Stimulated activated naive CD4-positive, alpha-beta T cell treated with Interleukin-2 at 50 U/mL for 16 hours (primary cell): ENCODE measurements at places on chromosomes 11 and 22.

- DNase-seq, result no peak
Observed at GRCh38 chr22:43344520-43344787, 1.3 kb upstream of the SCUBE1 start.

DNA sequence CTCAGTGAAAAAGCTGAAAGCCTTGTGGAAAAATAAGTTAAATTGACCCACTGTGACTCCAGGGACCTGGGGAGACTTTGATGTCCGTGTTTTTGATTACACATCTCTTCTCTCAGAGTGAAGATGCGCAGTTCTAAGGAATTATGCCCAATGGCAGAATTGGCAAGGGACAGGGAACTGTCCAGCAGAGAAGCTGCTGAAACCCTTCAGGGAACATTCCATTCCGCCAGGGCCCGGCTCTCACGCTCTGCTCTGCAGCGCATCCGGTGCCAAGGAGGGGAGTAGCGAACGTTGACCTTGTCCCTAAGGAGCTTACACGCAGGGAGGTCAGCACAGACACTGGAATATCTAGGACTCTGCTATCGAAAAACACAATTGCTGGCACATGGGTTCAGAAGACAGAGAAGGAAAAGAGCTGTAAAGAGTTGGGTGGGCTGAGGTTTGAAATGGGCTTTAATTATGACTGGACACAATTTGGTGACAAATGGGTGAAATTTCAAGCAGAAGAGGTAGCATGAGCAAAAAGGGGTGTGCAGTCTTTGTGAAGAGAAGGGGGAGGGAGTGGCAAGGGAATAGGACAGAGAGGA lies 64.5 kb upstream of the B3GAT1 start:
- no peak for DNase-seq

DNA sequence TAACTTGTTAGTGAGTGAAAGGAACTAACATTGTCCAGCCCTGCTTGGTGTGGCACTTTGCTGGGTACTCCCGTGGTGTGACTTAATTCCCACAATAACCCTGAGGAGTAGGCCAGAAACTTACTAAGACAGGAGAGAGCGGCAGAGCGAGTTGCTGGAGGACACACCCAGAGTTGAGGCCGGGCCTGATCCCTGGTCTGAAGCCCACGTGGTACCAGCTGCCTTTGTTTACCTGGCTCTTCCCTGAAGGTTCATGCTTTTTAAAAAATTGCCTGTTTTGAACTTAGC lies 594 bp downstream of the MPST start:
- DNase-seq, result no peak

GRCh38 chr11:84234462-84235202 lies 948.5 kb upstream of the CCDC90B start:
- DNase-seq, result no peak
